ENCODE measurements at places on chromosomes 5 and 9. TPM values are rescaled to one million over a fixed set of nuclear protein-coding genes. Genes with fewer than 3 reads are reported as not detected.

DNA sequence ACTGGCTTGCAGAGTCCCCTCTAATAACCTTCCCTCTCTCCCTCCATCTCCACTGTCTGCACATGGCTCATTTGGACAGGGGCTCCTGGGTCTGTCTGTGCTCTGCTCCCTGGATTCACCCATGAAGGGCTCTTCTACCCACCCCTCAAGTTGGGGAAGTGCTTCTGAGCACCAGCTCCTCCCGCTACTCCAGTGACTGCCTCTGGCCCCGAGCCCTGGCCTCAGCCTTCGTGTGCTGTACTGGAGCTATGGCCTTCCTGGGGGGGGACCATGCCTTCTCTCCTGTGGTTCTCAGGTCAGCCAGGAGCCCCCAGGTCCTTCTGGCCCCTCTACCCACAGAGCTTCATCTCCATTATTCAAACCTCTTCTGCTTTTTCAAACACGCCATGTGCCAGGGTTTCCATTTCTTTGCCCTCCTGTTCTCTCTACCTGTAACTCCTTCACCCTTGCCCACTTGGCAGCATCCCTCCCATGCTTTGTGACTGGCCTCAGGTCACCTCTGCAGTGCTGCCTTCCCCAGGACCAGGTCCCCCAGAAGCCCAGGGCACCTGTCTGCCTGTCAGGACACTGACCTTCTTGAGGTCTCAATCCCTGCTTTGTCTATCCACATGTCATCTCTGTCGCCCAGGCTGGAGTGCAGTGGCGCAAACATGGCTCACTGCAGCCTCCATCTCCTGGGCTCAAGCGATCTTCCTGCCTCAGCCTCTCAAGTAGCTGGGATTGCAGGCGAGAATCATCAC lies 9.5 kb downstream of the SH3PXD2B start:
- peaks cover 3% of the 10 kb centered on the region for H3K36me3 ChIP-seq
- no peak overlapping the region for H3K27ac ChIP-seq
- no peak for DNase-seq
- H3K27me3 ChIP-seq = no peaks in the 10 kb centered on the region
- H3K4me1 ChIP-seq = peaks cover 5% of the 10 kb centered on the region

SPAG8 gene
- 3.2 TPM for total RNA-seq

FCN1 gene
- not detected for total RNA-seq

DNA sequence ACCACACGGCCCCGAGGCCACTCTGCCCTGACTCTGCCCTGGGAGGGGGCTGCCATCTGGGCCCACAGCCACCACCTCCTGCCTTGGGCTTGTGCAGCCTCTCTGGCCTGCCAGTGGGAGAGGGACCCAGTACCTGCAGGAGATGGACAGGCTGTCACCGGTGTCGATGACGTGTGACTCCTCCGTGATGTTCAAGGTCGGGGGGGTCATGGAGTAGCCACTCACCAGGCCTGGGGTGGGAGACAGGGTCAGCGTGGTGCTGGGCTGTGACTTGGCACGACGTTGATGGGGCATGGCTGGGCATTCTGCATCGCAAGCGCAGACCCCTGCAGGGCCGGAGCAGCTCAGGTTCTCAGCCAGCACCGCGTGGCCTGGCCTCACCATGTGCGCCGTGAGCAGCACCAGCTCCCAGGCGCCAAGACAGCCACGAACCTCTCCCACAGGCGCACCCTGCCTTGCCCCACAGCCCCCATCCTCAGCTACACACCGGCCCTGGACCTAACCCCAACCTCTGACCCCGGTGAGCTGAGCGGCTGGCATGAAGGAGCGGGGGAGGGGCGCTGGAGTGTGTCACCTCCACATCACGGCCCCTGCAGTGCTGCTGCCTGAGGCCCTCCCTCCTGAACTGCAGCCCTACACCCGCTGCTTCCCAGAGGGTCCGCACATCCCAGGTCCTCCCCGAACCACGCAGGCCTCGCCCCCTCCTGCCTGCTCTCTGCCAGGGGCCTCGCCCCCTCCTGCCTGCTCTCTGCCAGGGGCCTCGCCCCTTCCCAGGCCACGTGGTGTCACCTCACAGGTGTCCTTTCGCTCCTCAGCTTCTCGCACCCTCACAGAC lies 17.6 kb downstream of the FLT4 start:
- no peak overlapping the region for H3K4me3 ChIP-seq
- no peak for DNase-seq
- no peaks in the 10 kb centered on the region for H3K4me1 ChIP-seq

- no peak for DNase-seq
- H3K27me3 ChIP-seq = peaks cover 4% of the 10 kb centered on the region
- no peaks in the 10 kb centered on the region for H3K36me3 ChIP-seq
- H3K4me3 ChIP-seq = no peak overlapping the region
- H3K27ac ChIP-seq = no peak overlapping the region
Measured at GRCh38 chr5:111685969-111686368, 71.0 kb downstream of the NREP start.

EGFLAM gene
- total RNA-seq = 0.69 TPM

DNA sequence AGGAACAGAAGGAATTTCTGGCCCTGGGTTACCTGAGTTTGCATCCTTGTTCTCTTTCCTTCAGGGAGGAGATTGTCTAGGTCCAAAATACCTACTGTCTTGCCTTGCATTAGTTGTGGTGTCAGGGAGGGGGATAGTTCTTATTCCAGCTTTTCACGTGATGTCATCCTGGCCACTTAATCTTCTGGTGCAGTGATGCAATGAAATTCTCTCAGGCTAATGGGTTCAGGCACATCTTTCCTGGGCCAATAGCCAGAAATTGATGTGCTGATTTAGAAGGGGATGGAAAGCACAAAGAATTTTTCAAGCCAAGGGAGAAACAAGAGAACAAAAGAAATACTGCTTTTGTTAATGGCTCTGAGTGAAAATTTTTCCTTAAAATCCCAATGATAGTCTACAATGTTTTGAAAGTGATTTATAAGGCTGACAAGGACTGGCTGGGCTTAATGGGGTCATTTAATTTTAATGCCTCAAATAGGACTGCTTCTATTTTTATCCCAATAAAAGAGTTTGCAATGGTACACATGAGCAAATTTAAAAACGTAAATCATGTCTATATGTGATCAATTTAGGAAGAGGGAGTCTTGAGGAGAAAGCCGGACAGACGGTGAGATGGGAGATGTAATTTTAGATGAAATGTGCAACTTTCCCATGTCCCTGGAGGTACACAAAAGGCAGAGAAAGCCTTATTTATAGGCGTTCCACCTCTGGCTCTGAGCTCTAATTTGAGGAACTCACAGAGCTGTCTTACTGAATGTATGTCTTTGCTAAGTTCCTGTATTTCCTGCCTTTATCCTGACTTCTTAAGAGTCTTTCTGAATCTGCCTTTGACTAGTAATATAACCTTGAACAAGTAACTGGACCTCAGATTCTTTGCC lies 89.3 kb upstream of the SV2C start:
- H3K27me3 ChIP-seq = peaks cover 5% of the 10 kb centered on the region
- no peaks in the 10 kb centered on the region for H3K36me3 ChIP-seq
- H3K4me1 ChIP-seq = no peaks in the 10 kb centered on the region
- DNase-seq = no peak

GRCh38 chr5:78002690-78003089 lies 226.6 kb upstream of the TBCA start:
- H3K36me3 ChIP-seq = peaks cover 1% of the 10 kb centered on the region
- peaks cover 34% of the 10 kb centered on the region for H3K4me1 ChIP-seq
- no peak overlapping the region for H3K27ac ChIP-seq
- H3K4me3 ChIP-seq = no peak overlapping the region

STPG3 gene
- not detected for total RNA-seq

RMRP gene
- total RNA-seq = 16,487 TPM

DNA sequence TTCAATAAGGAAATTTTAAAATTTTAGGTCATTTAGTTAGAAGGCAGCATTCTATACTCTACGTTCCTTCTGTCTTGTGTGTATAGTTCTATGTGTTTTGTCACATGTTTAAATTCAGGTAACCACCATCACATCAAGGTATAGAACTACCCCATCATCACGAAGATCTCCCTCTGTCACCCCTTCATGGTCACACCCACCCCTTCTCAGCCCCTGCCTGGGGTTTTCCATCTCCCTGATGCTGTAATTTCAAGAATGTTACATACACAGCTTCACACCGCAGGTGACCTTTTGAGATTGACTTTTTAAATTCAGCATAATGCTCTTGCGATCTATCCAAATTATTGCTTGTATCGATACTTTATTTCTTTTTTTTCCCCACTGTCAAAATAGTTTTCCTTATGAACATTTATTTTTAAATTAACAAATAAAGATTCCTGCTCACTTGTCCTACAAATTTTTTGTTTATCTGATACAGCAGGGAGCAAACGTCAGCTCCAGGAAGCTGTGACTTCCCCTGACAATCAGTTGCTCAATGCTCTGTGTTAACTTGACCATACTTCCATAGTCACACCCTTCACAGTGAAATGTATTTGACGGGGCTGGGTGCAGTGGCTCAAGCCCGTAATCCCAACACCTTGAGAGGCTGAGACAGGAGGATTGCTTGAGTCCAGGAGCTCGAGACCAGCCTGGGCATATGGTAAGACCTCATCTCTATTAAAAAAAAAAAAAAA lies 10.2 kb downstream of the BTNL8 start:
- DNase-seq = no peak
- H3K4me3 ChIP-seq = no peak overlapping the region
- H3K36me3 ChIP-seq = no peaks in the 10 kb centered on the region
- H3K27me3 ChIP-seq = peaks cover 6% of the 10 kb centered on the region
- no peaks in the 10 kb centered on the region for H3K4me1 ChIP-seq
- H3K27ac ChIP-seq = no peak overlapping the region

GRCh38 chr5:5738797-5739489 lies 316.5 kb downstream of the ICE1 start:
- no peaks in the 10 kb centered on the region for H3K4me1 ChIP-seq
- H3K27ac ChIP-seq = no peak overlapping the region
- H3K27me3 ChIP-seq = peaks cover 6% of the 10 kb centered on the region
- no peak overlapping the region for H3K4me3 ChIP-seq
- H3K36me3 ChIP-seq = no peaks in the 10 kb centered on the region
- no peak for DNase-seq

GARIN3 gene
- not detected for total RNA-seq
